ENCODE measurements at places on chromosomes 1 and 21. TPM values are rescaled to one million over a fixed set of nuclear protein-coding genes. Genes with fewer than 3 reads are reported as not detected.

DNA sequence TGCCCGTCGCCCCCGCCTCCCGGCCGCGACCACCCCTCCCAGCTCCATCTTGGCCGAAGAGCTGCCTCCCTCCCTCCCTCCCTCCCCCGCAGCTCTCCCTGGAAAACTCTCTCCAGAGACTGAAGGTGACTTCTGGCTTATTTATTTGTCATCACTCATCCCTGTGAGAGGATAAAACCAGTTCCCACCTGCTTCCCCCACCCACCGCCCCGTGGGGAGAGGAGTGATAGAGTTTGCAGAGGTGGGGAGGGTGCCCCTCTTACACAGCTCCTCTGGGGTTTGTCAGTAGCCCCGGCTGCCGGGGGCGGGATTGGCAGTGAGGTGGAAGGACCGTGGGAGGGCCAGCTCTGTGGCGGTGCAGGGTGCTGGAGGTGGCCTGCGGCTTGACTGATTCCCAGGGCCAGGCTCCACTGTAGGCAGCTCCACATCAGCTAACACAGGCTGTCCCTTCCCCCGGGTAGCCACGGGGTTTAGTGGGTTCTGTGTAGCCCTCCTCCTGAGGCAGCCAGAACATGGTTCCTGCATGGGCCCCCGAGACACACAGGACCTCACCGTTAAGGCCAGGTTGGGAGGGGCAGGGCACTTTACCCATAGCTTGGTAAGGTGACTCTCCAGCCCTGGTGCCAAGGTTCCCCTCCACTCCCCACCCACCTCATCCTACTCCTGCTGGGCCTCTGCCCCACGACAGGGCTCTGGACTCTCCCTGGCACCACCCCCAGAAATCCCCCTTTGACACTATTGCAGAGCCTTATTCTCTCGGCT is 62.2 kb downstream of the ELK4 start:
- H3K27me3 ChIP-seq, result peaks cover 63% of the 10 kb centered on the region
- no peak for DNase-seq
- no peaks in the 10 kb centered on the region for H3K4me1 ChIP-seq

DNA sequence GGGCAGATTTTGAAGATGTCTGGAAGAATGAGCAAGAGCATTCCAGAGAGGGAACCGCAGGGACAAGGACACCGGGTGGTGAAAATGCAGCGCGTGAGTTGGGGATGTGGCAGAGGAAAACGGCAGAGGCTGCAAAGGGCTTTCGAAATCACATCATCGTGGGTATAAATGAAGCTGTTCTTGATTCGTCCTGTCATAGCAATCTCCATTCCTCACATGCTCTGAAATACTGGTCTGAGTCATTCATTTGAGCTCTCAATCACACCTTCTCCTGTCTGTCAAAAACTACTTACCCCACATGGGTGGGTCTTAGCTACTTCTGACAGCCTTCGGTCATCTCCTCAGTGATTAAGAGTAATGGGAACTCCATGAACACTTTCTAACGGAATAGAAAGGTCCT is 81.5 kb downstream of the ERG start:
- H3K36me3 ChIP-seq, result no peaks in the 10 kb centered on the region
- H3K27ac ChIP-seq, result no peak overlapping the region
- H3K27me3 ChIP-seq, result no peaks in the 10 kb centered on the region
- no peak for DNase-seq
- H3K4me1 ChIP-seq, result no peaks in the 10 kb centered on the region

- DNase-seq, result no peak
- peaks cover 28% of the 10 kb centered on the region for H3K27me3 ChIP-seq
- H3K36me3 ChIP-seq, result no peaks in the 10 kb centered on the region
- H3K4me1 ChIP-seq, result no peaks in the 10 kb centered on the region
Observed at GRCh38 chr1:6172549-6172948, 7.6 kb downstream of the CHD5 start.

GRCh38 chr21:44395260-44395659 is 41.8 kb downstream of the TRPM2 start:
- H3K27me3 ChIP-seq, result no peaks in the 10 kb centered on the region
- H3K4me3 ChIP-seq, result no peak overlapping the region
- DNase-seq, result no peak
- no peaks in the 10 kb centered on the region for H3K36me3 ChIP-seq
- no peaks in the 10 kb centered on the region for H3K4me1 ChIP-seq
- H3K27ac ChIP-seq, result no peak overlapping the region

DNA sequence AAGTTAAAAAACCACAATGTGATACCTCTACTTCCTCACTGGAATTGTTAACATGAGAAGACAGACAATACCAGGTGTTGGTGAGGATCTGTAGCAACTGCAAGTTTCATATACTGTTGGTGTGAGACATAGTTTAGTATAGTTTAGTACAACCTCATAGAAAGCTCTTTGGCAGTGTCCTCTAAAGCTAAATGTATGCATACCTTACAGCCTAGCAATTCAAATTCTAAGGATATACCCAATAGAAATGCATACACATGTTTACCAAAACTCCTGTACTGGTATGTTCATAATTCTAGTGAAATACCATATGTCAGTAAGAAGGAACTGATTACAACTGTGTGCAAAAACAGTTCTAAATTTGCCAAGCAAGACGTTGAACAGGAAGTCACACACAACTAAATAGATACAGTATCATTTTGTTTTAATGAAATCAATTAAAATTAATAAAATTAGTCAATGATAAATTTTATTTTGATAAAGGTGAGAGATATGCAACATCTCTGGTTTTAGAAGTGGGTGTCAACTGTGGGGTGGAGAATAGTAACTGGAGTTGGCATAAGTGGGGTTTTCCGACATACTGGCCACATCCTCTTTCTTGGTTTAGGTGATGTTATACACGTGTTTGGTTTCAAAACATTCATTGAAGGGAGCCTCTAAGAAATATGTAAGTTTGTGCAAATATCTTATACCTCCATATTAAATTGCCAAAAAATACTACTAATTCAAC is 450.7 kb downstream of the PTPRC start:
- no peak for DNase-seq
- no peak overlapping the region for H3K4me3 ChIP-seq
- no peaks in the 10 kb centered on the region for H3K4me1 ChIP-seq
- no peak overlapping the region for H3K27ac ChIP-seq
- H3K27me3 ChIP-seq, result no peaks in the 10 kb centered on the region

TRIM46 gene
- polyA plus RNA-seq, result 1.9 TPM

UTS2 gene
- 0.29 TPM for polyA plus RNA-seq
